ENCODE measurements at places on chromosomes 4 and X.

- no peak for DNase-seq
Measured at GRCh38 chrX:13013363-13014110, 30.9 kb downstream of the FAM9C start.

GRCh38 chr4:158327525-158327924 is 117.2 kb downstream of the TMEM144 start:
- no peak for DNase-seq

DNA sequence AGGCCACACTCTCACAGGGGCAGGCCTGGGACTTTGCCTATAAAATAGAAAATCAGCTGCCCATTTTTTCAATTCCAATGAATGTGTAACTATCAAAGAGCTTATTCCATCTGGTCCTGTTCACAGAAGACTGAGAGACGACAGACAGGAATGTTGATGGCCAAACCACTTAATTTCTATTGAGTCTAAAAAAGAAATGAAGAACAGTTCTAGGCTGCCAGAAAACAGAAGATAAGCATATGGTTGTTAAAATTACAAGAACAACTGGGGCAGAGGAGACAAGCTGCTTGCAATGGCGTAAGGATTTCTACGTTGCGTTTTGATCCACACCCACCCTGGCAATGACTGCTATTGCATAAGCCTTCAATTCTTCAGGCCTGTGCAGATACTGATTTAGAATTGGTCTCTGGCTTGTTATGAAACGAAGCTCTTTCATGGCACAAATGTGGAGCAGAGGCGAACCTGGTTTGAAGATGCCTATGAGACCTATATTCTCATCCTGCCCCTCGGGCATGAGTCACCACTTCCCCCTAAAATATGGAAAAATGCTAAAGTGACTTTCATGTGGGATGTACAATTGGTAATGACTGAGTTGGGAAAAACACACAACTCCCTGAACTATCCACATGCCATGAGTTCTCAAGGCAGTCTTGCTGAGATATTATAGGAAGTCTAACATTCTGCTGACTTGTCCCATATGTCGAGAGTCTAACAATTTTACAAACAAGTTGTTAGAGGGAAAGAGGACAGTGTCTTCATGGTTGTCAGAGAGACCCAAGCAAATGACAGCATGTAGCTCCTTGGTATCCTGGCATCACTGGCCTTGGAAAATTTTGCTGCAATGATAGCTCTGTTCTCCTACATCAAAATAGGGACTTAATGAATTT is 37.9 kb upstream of the SORBS2 start:
- no peak for DNase-seq

- no peak for DNase-seq
Measured at GRCh38 chrX:17403189-17403691, 28.2 kb downstream of the NHS start.

- DNase-seq, result no peak
Measured at GRCh38 chr4:156194896-156195295, 241.2 kb upstream of the CTSO start.

DNA sequence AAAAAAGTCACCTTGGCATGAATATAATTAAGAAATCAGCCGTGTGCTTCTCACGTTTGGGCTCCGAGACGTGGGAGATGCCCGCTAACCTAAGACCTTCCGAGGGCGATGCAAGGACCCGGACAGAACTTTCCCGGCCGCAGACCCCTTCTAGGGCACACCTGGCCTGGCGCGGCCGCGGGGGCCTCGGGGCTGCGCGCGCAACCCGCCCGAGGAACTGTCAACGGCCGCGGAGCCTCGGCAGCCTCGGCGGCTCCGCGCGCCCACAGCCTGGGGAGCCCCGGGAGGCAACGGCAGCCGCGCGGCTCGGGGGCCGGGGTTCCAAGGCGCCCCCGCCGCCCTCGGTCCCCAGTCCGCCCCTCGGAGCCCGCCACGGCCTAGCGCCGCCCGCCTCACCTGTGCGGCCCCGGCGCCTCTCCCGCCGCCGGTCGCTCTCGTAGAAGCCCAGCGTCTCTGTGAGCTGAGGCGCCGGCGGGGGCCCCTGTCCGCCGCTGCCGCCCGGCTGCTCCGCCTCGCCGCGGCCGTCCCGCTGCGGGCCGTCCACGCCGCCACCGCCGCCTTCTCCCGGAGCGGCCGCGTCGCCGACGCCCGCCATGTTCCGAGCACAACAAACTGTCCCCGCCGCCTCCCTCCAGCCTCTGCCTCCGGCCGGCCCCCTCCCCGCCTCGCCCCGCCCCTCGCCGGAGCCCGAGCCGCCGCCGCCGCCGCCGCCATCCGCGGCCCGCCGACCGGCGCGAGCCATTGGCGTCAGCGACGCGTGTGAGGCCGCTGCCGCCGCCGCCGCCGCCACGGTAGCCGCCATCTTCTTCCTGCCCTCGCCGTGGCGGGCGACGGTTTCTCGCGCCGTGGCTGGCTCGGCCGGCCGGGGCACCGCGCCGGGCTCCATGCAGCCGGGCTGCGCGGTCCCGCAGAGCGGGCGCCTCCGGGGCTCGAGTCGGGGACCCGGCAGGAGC is at the start of gene TAPT1:
Gene TAPT1, minus strand, starts transcription at position 609 of the 953 bp plus-strand sequence. Its CDS starts 14 bp downstream, at position 595.
- DNase-seq, result peak; percentile 77

GRCh38 chrX:103791228-103791627 is 14.6 kb downstream of the PLP1 start:
- DNase-seq, result no peak

- no peak for DNase-seq
Measured at GRCh38 chr4:148065075-148065474, 333.2 kb downstream of the ARHGAP10 start.

GRCh38 chr4:145545538-145546174 is 64.0 kb downstream of the SMAD1 start:
- peak; percentile 56 for DNase-seq

DNA sequence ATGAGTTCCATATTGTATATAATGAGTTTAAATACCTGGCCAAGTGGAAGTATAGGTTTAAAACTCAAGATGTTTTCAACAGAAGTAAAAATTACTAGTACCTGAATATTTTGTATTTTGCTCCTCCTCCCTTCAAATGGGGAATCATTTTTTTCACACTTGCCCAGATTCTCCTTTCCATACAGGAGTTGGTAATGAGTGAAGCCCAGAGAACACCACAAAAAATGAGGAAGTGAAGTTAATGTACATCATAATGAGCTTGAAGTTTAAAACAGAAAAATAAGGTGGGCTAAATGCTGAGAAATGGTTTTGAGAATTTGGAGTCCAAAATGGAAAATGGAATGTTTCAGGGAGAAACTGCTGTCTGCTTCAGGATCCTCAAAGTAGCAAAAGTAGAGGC is 364.8 kb upstream of the EMCN start:
- no peak for DNase-seq

DNA sequence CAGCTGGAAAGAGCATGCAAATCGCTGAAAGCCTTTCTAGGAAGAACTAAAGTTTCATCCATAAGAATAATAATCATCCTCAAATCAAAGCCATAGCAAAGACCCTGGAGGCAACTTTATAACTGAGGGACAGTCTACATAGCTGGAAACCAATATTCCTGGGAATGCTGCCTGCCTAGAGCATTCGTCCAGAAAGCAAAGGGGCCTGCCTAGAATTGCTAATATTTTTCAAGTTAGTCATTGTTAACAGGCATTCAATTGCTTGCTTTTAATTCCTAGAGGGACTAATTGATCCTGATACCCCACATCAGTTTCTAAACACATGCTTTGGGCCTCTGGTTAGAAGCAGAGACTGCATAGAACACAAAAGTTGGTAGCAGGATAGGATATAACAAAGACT is 4.2 kb upstream of the PPARGC1A start:
- no peak for DNase-seq

DNA sequence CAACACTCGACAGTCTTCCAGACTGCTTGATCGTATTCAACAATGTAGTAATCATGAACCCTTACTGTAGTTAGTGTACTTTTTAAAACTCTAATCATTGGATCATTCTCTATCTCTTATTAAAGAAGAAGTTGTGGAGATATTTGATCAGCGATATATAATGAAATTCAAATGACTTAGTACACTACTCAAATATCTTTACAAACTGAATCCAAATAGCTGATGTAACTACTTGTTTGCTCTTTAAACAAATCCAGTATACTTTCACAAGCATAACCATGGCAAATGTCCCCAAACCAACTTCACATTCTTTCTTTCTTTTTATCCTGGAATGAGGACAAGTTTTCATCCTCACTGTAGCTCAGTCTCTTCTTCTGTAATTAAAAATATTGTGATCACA is 1569.9 kb upstream of the ADGRL3 start:
- DNase-seq, result no peak

DNA sequence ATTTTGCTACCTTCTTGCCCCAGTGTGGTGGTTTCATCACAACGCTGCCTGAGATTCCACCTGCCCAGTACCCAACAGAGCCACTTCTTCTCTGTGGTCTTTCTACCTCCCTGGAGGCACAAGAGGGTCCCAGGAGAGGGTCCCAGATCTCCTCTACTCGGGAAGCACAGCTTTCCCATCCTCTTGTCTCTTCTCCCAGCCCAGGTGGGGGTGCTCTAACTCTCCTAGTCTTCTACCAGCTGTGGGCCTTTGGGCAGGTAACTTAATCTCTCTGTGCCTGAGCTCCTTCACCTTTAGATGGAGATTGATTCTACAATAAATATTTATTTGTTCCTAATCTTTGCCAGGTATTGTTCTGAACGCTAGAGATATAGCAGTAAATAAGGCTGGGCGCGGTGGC is 1.8 kb upstream of the HPGDS start:
- DNase-seq, result no peak

- DNase-seq, result no peak
Measured at GRCh38 chr4:2269618-2270163, 7.8 kb upstream of the MXD4 start.

DNA sequence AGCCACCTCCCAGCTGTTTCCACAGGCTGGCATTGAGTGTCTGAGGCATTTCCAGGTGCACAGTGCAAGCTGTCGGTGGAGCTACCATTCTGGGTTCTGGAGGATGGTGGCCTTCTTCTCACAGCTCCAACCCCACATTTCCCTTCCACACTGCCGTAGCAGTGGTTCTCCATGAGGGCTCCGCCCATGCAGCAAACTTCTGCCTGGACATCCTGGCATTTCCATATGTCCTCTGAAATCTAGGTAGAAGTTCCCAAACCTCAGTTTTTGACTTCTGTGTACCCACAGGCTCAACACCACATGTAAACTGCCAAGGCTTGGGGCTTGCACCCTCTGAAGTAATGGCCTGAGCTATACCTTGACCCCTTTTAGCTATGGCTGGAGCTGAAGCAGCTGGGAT is 10.3 kb upstream of the FRMPD4 start:
- no peak for DNase-seq

GRCh38 chr4:6896035-6896434 is 13.6 kb upstream of the TBC1D14 start:
- no peak for DNase-seq

DNA sequence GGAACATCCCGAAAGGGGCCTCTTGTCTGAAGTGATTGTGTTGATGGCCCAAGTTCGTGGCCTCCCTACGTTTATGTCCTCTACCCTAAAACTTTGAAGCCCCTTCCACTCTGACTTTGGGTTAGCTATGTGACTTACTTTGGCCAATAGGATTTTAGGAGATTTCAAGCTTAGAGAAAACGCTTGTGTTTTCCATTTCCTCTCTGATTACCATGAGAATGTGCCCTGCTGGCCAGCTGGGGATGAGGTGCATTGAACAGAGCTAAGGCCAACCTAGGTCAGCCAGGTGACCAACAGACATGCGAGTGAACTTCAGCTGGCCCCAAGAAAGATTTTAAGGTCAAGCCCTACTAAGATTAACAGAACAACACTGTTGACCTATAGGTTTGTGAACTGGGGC is 82.4 kb downstream of the SLC2A9 start:
- DNase-seq, result no peak

- DNase-seq, result peak; percentile 10
Measured at GRCh38 chrX:119605464-119606279, 552 bp downstream of the NKRF start.

Data from urothelium cell line (cell line).